GM19239 (cell line): ENCODE measurements at places on chromosomes 5 and 9.
A peak's percentile ranks its signal among the peaks of the same experiment; 100 is the strongest.

GRCh38 chr9:132743931-132744479 lies 73.7 kb downstream of the GTF3C4 start:
- DNase-seq = no peak

DNA sequence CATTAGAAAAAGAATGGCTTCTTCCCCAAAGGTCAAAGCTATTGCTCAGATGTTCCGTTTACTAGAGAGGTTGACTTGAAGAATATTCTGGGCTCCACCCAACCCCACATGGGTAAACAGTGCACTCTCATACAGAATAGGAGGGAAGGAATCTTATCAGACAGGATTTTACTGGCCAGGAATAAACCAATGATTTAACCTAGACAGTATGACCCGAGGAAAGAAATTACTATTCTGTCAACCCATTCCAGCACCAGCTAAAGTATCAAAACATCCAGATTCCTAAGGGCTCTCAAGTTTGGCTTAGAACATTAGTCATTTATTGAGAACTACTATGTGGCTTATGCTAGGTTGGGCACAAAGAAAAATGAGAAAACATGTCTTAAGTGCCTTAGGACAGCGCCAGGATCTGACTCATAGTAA lies 493.6 kb upstream of the KLF4 start:
- DNase-seq = no peak

DNA sequence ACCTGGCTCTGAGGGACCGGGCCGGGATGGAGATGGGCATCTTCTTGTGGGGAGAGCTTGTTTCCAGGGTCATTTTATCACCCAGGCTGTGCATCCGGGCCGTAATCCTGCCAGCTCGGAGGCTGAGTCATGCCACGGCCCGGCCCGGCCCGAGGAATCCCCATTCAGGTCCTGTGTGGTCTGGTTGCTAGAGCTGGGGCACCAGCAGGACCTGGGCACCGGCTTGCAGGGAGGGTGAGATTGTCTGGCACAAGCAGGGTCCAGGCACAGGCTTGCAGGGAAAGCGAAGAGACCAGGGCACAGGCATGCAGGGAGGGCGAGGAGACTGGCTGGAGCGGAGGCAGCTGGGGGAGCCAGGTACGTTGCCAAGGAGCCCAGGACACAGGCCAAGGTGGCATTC lies 106.8 kb downstream of the RXRA start:
- DNase-seq = no peak

DNA sequence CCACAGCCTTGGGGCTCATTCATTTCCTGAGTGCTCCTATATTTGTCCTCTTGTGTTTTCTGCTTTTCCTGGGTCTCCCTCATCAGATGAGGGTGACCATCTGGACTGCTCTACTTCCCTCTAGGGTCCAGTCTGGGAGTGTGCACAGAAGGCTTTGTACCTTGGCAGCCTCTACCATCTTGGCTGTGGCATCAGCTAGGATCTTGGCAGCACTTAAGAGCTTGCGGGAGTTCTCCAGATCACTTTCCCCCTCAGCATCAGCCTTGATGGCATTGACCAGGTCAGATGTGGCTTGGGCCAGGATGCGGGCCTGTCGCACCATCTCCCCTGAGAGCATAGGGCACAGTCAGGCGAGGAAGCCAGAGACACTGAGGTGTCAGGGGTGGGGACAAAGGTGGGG lies 15.8 kb downstream of the TLN1 start:
- DNase-seq = no peak

GRCh38 chr5:116566251-116566650 lies 8.4 kb downstream of the SEMA6A start:
- DNase-seq = no peak

GRCh38 chr9:18480662-18481093 lies 6.7 kb downstream of the ADAMTSL1 start:
- DNase-seq = no peak

- no peak for DNase-seq
Measured at GRCh38 chr9:91488341-91488740, 64.7 kb upstream of the NFIL3 start.

DNA sequence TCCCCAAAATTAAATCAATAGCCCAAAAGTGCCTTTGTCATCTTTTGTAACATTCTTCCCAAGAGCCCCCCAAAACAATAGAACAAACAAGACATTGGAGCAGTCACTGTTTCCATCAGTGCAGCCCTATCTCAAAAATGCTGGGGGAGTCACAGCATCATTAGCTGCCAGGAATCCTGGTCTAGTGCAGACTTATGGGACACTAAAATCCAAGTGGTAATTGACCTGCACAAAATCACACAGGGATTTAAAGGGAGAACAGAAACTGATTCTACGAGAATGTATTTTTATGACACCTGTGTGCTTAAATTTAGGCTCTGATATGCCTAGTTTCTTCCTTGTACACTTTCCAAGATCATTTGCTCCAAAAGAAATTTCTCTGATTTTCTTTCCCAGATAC lies 172.9 kb downstream of the GLIS3 start:
- DNase-seq = no peak

GRCh38 chr9:76732341-76732958 lies 31.8 kb upstream of the PCA3 start:
- no peak for DNase-seq

DNA sequence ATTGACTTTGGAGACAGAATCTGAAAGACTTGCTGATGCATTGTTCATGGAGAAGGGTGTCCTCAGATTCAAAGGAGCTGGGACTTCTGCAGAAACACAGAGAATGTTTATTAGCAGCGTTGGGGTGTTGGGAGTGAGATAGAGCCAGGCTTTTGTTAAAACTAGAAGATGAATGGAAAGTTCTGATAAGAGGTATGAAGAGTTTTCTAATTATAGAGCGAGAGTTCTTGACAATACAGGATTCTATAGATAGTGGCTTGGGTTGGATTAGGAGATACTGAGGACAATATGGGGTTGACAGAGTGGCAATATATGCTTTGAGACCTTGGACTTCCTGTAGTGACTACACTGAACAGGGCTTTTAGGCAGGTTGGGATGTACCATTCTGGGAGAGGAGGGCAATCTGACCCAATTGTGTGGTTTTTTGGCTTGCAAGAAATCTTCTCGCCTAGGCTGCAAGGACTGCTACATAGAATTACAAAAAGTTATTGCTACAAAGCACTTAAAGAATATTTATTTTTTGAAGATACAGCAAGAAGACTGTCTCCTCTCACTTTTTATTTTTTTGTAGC lies 83.1 kb downstream of the FER start:
- DNase-seq = no peak

DNA sequence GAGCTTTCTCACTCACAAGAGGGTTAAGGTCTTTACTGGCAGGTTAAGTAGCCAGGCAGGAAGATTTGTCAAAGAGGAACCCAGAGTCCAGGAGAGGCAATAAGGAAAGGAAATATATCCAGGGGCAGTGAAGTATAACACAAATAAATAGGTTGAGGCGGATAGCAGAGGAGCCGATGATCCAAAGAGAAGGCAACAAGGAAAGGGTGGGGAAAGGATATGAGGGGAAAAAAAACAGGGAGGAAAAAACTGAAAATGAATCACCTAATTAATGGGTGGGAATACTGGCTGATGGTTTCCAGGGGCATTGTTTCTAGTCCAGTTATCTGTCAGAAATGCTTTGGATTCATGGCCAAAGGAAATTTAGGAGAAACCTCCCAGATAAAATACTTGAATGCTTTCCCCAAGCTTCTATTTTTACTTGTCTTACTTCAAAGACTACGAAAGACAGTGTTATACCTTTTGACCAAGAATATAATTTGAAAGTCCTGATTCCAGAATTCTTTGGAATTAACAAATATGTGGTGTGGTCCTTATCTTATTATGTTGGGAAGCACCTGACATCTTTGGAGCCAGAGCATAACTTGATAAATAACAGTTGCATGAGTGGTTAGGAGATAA lies 146.5 kb downstream of the AOPEP start:
- no peak for DNase-seq

- no peak for DNase-seq
Measured at GRCh38 chr5:44713446-44713845, 95.3 kb upstream of the MRPS30 start.

DNA sequence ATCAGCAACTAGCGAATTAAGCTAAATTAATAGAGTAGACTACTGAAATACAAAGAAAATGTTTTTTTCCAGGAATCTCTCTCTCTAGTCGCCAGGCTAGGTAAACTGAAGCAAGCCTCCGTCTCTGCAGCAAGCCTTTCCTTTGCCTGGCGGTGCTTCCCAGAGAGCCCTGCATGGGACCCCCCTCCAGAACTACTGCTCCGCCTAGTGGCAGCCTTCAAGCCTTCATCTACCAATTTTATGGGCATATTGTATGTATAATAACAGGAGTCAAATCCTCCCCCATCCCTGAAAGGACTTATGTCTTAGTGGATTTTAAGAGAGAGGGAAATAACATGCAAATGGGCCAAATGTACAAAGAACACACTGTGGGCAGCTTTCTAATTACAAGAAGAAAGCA lies 241.9 kb downstream of the SAXO1 start:
- DNase-seq = no peak

GRCh38 chr5:138461343-138462125 lies 3.7 kb upstream of the EGR1 start:
- DNase-seq = no peak

GRCh38 chr5:79032031-79032695 lies 37.3 kb downstream of the DMGDH start:
- DNase-seq = no peak

GRCh38 chr5:107557051-107557658 lies 113.6 kb downstream of the EFNA5 start:
- no peak for DNase-seq

DNA sequence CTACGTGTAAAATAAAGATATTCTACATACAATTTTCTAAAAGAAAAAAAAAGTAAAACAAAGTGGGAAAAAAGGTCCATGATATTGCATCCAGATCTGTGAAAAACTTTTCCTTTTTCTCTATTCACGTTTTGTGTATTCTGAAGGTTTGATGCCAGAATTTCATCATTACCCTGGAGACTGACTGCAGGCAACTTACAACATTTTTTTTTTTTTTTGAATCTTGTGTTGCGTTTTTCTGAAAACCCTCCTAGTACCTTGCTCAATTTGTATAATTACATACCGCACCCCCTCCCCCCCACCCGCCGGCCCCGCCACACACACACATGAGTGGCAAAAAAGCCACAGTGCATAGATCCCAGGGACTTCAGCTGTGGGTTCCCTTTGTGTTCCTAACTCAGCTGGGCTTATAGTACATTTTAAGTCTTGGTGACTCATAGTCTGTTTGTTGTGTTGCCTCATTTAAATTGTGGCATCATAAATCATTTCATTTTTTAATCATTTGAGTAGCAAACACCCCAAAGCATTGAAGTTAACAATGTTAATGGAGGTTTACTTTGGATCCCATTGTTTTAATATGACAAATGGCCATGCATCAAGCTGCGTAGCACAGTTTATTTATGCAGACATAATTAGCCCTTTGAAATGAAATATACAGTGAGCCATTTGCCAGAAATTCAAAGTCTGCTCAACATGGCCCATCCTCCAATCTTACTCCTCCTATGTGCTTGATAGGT lies 36.0 kb downstream of the PRDM6 start:
- DNase-seq = no peak

- DNase-seq = no peak
Measured at GRCh38 chr9:99192786-99193465, 28.8 kb downstream of the ALG2 start.

DNA sequence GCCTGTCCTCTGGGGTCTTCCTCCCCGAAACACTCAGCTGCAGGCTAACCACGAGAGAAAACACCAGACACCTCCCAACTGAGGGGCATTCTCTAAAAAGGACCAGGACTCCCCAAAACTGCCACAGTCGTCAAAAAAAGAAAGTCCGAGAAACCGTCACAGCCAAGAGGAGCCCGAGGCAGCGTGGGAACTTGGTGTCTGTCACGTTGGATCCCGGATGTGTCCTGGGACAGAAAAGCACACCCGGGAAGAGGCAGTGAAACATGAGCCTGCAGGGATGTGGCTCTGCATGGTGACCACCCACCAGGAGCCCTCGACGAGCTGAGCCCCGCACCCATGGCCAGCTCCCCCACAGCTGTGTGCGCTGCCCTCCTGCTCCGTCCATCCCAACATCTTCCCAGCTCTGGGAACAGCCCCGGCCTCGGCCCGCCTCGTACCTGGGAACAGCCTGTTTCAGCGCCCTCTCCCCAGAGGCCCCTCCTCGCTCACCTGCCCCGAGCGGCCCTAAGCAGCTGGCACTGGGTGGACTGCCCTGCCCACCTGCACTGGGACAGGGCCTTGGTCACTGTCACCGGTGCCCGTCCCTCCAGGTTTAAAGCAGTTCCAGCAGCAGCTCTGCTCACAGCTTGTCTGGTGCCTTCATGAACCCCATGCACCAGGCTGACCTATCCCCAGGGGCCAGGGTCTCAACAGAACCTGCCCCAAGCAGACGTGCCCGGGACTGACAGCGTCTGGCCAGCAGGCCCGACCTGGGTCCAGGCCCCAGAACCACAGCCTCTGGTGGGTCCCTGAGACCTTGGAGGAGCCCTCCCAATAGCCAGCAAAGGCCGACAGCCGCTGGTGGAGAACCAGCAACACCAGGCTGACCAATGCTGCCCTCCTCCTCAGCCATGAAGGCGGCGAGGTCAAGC lies 10.9 kb downstream of the SLC12A7 start:
- no peak for DNase-seq

DNA sequence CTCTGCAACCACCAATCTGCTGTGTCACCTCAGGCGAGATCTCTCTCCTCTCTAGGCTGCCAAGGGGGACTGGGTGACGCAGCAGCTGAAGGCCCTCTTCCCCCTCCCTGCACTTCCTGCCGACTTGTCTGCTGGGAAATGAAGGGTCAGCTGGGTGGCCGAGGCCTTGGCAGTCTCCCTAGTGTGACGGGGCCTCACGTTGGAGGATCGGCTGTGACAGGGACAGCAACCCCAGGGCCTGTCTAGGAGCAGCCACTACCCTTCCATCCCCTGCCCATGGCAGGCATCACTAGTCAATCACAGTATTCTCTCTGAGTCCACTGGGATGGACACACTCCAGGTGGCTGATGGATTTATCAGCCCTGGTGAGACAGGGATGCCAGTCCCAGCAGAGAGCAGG lies 107.3 kb upstream of the SARDH start:
- peak; percentile 67 for DNase-seq

DNA sequence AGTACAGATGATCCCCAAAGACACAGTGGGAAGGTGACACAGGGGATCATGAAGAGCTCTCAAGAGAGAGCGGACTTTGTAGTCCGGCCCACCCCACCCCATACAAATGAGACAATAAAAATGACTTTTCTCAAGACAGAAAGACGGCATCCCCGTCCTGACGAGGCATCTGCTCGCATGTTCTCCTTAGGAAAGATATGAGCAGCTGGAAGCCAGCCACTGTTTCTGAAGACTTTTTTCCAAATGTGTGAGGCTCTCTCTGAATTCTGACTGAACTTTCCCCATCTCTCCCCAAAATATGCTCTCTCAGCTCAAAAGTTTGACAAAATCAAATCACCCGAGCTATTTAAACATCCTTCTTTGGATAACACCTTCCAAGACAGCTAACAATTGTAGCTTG lies 105.2 kb downstream of the RFK start:
- DNase-seq = no peak

DNA sequence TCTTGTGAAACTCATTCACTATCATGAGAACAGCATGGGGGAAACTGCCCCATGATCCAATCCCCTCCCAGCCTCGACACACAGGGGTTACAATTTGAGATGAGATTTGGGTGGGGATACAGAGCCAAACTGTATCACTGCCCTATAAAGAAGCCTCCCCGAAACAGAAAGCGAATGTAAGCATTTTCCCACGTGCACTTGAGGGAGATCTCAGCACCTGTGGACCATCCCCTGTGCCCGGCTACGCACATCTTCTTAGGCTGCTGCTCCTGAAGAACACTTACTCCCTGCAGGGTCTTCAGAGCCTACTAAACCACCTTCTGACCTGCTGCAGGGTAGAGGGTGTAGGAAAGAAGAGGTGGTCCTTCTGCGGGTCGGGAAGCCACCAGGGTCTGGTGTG lies 410.2 kb upstream of the IRX2 start:
- no peak for DNase-seq
